ENCODE measurements at places on chromosomes 12 and 14.

DNA sequence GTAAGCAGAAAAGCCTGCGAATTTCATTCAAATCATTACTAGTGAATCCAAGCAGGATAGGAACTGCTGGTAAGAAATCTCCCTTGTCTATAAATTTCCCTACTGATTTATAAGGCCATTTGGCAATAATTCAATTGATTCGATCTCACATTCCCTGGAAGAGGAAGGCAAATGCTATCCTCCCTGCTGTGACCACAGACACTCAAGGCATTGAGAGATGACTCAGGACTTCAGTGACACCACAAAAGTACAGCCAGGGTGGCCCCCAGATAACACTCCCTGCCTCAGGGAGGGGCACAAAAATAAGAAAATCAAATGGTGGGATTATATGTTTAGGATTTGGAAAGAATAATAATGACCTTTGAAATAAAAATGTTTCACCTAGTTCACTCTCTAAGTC, 162.7 kb downstream of the GRIP1 start:
- DNase-seq, result no peak

GRCh38 chr14:95685978-95686922, at the start of gene TCL1B:
Gene TCL1B, plus strand, starts transcription at chr14:95686426. Its CDS starts 42 bp downstream, at chr14:95686468.
- DNase-seq, result no peak

DNA sequence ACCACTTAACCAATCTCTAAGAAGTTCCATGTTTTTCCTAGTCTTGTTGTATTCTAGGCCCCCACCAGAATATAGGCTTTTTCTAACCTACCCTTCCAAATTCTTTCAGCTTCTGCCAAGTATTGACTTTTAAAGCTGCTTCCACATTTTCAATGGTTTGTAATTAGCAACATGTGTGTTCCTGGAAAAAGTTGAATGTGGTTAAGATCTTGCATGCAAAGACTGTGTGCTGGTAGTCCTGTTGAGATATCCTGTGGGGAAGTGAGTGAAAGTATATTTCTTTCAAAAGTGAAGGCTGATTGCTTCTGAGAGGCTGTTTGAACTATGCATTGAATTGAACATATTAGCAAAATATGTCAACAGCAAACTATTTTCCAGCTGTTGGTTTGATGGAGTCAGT, 646 bp upstream of the OR6C4 start:
- DNase-seq, result no peak

- no peak for DNase-seq
Measured at GRCh38 chr12:51517800-51518199, 73.2 kb upstream of the SCN8A start.

- no peak for DNase-seq
Measured at GRCh38 chr12:55708695-55709233, 1.1 kb upstream of the ITGA7 start.

DNA sequence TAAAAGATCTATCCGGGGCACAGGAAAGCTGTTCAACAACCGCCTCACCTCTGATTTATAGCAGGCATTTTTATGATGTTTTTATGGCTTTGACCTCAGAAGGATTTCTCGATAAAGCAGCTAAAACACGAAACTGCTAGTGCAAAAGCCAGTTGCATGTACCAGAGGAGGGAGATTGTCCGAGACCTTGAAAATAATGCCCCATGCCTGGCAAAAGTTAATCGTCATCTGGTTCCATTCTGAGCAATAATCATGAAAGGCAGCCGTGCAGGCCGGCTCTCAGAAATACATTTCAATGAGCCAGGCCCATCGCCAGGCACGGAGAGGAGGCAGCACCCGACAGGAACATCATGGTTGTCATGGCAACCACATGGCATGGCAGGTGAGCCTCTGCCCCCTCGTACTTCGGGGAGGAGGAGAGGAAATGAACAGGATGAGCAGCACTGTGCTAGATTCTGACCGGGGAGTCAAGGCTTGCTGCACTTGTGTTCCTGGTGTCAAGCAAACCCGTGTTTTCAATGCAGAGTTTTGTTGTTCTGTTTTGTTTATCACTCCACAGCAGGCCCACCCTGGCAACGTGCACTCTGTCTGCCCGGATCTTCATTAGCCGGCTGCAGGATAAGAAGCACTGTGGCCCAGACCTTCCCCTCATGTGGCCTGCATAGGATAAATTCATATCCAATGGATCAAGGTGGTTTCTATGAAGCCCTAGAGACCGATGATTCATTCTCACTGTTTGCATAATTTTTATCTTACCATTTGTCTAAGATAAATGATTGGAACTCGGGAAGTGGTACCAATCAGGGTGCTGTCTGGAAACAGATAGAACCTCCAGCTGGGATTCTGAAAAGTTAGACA, 160.2 kb downstream of the RIMBP2 start:
- peak; percentile 72 for DNase-seq

DNA sequence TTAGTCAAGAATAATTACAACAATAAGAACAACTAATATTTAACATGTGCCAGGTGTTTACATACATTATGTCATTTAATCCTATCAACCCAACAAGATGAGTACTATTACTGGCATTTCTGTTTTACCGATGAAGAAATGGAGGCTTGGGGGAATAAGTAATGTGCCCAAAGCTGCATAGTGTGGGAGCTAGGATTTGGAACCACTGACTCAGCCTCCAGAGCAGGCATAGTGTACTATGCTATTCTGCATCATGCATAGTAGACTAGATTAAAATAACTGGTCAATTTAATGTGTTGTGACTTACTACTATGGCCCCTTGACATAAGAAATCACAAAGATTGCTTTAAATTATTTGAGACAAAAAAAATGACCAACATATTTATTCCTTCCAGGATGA, 9.5 kb downstream of the GPR19 start:
- DNase-seq, result no peak

DNA sequence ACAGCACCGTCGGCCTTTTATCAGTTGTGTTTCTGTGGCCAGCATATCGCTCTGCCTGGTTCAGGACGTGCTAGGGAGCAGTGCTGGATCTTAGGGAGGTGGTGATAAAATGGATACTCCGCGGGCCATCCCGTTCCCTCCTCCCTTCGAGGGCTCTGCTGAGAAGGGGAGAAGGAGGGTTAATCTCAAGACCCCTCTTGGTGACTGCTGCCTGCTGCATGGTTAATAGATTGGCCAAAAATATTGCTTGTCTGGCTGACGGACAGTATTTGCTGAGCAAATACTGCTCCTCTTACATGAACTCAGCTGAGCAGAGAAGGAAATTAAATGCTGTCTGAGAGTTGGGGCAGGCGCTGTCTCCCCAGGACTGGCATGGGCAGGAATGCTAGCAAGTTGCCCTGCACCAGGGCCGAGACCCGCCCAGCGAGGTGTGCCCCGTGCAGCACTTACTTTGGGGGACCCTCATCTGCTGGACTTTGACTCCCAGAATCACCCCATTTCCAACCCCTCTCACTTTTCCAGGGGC, 1.2 kb downstream of the FBRSL1 start:
- no peak for DNase-seq

DNA sequence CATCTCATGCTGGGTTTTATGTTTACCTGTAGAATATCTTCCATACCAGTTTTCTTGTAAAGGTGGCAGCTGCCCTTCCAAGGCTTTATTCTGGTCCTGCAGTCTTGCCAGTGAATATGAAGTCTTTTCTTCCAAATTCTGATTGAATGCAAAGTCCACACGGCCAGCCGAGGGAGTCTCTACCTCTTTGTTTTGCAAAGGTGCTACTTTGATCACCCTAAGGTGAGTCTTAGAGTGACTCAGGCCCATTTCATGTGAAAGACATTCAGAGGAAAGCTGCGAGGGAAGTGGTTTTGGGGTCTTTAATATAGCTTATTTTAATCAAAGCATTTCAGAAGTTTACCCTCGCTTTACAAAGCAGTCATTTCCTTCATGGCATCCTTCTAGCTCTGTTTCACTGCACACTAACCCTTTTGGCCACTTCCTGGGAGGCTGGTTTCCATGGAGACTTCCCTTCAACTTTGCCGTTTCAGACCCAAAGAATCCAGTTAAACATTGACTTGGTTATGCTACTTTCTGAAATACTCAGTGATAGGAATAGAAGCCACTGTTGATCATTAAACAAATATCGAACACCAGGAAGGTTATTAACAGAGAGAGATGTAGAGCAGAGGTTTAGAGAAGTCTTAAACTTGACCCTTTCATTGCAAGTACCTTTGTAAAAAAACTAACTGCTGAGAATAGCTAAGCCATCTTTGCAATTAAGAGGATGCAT, at the start of gene CCDC198:
TSS of gene CCDC198 (minus strand) at position 391 of the 715 bp plus-strand sequence. CDS start at position 249, 142 bp downstream.
- no peak for DNase-seq

GRCh38 chr12:79916826-79917225, 18.1 kb downstream of the PPP1R12A start:
- no peak for DNase-seq

- DNase-seq, result no peak
Measured at GRCh38 chr12:38954238-38954873, 49.0 kb upstream of the CPNE8 start.

DNA sequence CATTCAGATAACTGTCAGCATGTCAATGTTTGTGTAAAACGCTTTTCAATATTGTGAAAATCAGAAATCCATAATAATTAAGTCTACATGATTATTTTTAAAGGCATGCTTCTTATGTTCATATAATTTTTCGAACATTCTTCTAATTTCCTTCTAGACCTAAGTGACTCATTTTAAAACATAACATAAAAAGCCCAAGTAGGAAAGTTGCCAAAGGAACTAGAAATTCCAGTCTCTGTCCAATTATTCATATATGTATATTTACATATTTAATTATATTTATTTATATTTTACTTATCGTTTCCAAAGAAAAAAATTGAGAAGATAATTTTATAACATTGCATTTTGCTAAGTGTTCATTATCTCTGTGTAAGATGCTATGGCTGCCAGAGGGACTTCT, 110.4 kb downstream of the TMTC1 start:
- no peak for DNase-seq
